ENCODE measurements at places on chromosomes 7 and 10. TPM values are rescaled to one million over a fixed set of nuclear protein-coding genes. Genes with fewer than 3 reads are reported as not detected.
A peak's percentile ranks its signal among the peaks of the same experiment; 100 is the strongest.

PRPS1L1 gene
- not detected for total RNA-seq

C7orf33 gene
- total RNA-seq = not detected

NKX2-3 gene
- total RNA-seq = not detected

DNA sequence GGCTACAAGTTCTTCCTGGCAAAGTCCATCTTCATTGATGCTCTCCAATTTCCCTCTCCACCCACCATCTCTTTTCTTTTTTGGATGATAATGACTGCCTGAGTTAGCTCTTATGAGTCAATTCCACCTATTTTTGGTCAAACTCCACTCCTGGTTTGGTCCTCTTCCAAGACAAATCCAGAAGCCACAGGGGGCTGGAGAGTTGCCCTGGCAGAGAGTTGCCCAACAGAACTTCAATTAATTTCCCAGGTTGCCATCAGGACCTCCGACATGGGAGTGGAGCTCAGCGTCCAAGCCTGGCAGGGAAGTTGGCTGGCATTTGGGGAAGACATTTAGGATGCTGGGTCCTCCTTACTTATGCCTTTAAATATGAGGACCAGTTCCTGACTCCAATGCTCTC lies 29.2 kb upstream of the KCNMA1 start:
- no peak for DNase-seq

TAS2R3 gene
- 1.3 TPM for total RNA-seq

LAMB4 gene
- 0.20 TPM for total RNA-seq

GRCh38 chr10:120584786-120585185 lies 127.8 kb downstream of the PLPP4 start:
- no peak for DNase-seq

INA gene
- total RNA-seq = 0.40 TPM

TBL2 gene
- total RNA-seq = 34.8 TPM

DNA sequence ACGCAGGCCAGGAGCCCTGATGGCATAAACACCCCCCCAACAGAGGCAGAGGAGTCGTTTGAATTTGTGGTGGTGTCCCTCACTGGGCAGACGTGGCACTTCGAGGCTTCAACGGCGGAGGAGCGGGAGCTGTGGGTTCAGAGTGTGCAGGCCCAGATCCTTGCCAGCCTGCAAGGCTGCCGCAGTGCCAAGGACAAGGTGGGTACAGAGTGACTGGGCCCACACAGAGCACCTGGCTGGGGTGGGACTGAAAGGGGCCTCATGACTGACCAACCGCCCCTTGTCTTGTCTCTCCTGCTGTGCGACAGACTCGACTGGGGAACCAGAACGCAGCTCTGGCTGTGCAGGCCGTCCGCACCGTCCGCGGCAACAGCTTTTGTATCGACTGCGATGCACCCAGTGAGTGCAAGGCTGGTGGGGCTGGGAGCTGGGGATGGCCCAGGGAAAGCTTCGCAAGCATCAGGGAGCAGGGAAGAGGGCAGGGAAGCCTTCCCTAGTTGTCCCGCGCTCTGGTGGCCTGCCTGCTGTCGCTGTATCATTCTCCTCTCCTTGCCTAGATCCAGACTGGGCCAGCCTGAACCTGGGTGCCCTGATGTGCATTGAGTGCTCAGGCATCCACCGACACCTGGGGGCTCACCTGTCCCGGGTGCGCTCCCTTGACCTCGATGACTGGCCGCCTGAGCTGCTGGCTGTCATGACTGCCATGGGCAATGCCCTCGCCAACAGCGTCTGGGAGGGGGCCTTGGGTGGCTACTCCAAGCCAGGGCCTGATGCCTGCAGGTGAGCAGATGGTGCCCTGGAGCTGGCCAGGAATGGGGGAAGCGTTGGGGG lies 25.4 kb downstream of the GBX1 start:
- no peak for DNase-seq

DNA sequence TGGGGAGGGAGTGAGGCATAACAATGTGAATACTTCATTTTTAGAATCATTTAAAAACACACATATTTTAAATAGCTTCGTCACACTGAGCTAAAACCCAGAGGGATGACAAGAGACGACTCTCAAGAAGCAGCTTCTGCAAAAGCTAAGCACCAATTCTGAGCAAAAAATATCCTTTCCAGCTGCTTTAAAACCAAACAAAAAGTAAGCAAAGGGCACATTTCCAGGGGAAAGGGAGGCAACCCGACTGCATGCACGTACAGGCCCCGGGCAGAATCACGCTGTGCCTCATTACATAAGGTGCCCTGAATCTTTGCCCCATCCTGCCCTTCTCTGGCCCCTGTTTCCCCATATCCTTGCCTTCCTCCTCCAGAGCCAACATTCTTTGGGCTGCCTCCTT lies 78.4 kb downstream of the DGKI start:
- no peak for DNase-seq

DNA sequence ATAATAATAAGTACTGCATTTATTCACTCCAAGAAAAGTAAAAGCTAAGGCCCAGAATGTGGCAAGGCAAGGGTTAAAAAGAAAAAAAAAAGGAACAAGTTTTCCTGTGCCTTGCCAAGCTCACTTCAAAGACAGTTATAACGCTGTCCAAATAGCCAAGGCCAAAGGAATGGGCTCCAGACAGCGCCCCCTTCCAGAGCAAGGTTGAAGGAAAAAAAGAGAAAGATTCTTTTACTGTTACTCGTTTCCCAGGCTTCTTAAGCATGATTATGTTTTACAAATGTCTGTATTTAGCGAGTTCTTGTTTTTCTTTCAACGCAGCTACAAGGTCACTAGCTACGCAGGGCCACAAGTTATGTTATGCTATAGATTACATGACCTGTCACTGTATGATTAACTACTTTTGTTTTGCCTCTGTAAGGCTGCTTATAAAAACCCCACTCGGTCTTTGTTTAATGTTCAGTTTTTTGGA lies 9.1 kb upstream of the EIF4H start:
- peak; percentile 31 for DNase-seq

DNA sequence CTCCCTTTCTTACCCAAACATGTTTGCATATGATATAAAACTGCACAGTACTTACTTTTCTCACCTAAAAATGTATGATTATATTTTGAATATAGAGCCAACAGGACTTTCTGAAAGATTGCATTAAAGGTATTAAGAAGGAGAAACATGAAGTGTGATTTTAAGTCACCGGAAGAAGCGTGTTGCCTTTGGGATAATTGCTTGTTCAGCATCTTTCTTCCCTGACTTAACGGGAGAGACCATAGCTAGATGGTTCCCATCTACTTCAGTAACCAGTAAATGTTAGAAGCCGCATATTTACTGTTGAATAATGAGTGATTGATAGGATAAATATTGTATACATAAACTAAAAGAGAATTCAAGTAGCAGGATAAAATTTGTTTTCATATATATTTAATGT lies 197.1 kb downstream of the NRG3 start:
- DNase-seq = no peak

Data from endothelial cell of umbilical vein (primary cell).